ENCODE measurements at places on chromosomes 16 and 17.
A peak's percentile ranks its signal among the peaks of the same experiment; 100 is the strongest.

GRCh38 chr17:71166311-71166710 lies 954.5 kb upstream of the SOX9 start:
- DNase-seq = no peak

DNA sequence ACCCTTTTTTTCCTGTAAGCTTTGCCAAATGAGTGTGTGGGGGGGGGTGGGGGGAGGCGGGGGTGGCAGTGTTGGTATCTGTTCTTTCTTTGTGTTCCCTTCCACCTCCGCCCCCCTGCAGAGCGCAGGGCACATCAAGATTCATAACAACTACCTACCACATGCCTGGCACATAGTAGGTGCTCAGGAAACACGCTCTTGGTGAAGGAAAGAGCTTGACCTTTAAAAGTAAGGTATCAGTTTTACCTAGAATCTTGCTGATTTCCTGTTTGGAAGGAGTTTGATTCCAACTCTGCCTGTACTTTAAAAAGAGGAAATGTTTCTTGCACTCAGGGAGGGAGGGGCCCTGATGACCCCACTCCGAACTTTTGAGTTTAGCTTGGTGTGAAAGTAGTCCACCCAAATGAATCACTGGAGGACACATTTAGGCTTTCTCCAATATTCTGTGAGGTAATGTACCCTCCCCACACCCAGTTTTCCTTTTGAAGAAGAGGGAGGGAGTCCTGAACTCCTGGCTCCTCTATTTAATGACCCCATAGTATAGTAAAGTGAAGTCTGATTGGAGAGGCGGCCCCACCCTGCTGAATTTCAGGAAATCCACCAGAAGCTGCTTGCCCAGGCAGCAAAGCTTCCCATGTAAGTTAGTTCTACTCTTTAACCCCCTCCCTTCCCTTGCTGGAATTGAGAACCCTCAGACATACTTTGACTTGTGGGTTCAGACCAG lies 560 bp upstream of the FAM20A start:
- no peak for DNase-seq

DNA sequence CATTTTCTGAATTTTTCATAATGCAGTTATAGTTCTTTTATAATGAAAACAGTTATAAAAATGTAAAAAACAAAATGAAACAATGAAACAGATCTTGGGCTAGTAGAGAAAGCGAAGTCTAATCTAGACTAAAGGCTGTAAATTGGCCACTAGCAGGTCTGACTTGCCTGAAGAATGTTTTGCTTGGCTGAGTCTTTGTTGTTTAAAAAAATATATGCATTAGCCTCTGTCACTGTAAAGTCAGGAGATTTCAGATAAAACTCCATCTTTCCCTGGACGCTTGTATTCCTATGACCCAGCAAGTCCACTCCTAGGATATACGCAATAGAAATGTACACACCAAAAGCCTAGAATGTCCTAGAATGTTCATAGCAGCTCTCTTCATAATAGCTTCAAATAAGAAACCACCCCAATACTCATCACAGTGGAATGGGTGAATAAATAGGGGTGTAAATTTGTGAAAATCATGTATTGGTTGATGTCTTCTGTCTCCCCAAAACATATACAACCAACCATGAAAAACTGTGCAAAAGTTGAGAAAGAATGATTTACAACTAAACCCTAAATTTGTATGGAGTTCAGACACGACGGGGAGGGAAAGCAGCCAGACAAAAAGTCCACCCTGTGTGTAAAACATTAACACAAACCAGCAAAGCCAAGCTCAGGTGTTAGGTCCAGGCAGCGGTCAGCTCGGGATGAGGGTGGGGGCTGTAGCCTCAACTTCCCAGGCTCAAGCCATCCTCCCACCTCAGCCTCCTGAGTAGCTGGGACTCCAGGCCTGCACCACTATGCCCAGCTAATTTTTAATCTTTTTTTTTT lies 37.7 kb upstream of the MEAK7 start:
- DNase-seq = no peak

DNA sequence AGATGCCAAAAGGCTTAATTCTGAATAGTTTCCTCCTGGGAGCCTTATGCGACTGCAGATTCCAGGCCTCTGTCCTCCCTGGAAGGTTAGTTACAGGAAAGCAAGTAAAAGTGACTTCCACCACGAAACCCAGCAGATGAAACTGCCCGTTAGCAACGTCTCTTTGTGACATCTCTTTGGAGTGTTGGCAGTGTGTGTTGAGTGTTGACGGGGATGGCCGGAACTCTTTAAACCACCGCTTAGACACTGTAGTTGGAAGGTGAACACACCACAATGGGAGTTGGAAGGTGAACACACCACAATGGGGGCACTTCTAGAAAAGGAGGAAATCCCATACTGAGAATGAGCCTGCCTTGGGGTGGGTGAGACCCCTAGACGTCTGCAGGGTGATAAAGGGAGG lies 858 bp downstream of the SKAP1 start:
- no peak for DNase-seq

GRCh38 chr16:61555718-61556441 lies 480.4 kb downstream of the CDH8 start:
- no peak for DNase-seq

DNA sequence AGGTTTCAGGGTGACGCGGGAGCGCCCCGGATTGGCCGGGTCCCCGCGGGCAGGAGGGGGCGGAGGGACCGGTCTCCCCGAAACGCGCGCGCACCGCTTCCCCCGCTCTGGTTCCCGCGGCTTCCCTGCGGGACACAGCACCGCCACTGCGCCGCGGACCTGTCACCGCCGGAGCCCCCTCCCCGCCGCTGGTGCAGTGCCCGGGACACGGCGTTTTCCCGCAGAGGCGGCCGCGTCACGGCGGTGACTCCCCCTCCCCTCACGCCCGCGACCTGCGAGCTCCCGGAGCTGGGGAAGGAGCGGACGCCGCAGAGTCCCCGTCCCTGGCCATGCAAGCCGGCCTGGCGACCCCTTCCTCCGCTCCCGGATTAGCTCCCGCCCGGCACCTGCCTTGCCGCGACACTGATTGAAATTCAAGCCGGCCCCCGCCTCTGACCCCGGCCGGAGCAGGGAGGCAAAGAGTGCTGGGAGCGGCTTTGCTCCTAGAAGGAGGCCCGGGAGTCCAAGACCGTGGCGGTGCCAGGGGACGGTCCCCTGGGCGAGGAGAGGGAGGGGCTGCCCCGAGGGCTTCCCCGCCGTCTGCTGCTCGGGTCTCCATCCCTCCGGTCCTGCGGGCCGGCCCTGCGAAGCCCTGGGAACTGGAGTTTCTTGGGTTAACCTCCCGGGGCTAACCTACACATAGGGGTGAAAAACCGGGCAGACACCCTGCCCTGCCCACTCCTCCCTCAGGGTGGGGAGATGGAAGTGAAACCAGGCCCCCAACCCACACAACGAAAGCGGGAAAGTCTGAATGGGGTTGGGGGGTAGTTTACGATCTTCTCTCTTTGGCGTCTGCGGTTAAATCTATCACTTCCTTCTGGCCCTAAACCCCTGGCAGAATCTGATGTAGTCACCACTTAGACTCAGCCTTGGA lies 1.0 kb downstream of the RHBDL3 start:
- peak; percentile 9 for DNase-seq

DNA sequence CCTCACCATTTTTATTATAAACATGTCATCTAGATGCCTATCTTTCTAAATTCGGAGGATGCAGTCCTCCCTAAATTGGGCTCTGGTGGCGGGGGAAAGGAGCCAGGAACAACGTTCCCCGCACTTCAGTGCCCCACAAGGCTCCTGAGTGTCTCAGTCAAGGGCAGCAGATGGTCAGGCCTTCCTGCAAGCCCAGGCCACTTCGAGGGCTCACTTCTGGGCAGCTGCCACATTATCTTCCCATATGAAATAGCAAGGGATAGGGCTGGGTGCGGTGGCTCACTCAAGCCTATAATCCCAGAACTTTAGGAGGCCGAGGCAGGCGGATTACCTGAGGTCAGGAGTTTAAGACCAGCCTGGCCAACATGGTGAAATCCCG lies 32.3 kb downstream of the FBXO31 start:
- no peak for DNase-seq

GRCh38 chr17:67246653-67247415 lies 1.8 kb upstream of the HELZ start:
- DNase-seq = no peak

GRCh38 chr17:82400830-82401229 lies 17.3 kb upstream of the HEXD start:
- peak; percentile 37 for DNase-seq

All from CD8-positive, alpha-beta memory T cell (primary cell).